ENCODE measurements at places on chromosomes 11 and 22.
A peak's percentile ranks its signal among the peaks of the same experiment; 100 is the strongest.

DNA sequence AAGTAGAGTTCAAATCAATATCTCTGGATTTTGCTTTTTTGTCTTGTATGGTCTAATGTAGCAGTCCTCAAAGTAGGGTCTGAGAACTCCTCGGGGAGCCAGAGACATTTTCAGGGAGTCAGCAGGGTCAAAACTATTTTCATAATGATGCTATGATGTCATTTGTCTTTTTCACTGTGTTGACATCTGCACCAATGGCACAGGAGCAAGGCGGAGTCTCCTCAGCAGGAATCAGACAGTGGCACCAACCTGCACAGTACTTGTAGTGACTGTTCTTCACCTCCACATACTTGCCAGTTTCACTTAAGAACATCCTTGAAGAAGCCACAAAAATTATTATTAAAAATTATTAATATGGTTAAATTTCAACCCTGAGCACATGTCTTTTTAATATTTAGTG lies 14.9 kb upstream of the FXYD6 start:
- no peak for DNase-seq

DNA sequence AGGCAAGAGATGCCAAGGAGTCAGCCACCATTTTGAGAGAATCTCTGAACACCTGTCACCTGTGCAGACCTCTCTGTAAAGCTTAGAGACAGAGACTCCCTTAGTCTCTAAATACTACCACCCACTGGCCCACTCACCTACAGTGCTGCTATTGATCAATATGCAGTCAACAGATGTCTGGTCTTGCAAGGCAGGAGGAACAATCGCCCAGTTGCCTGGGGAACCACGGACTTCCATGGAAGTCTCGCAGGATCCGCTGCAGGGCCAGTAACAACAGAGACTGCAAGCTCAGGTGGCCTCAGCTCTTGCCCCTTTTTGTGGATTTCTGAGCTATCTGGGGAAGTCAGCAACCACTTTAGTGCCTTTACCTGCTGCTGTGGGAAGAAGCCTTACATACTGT lies 195.1 kb downstream of the OPCML start:
- DNase-seq = no peak

GRCh38 chr11:47143322-47143721 lies 33.4 kb downstream of the ARFGAP2 start:
- DNase-seq = no peak

DNA sequence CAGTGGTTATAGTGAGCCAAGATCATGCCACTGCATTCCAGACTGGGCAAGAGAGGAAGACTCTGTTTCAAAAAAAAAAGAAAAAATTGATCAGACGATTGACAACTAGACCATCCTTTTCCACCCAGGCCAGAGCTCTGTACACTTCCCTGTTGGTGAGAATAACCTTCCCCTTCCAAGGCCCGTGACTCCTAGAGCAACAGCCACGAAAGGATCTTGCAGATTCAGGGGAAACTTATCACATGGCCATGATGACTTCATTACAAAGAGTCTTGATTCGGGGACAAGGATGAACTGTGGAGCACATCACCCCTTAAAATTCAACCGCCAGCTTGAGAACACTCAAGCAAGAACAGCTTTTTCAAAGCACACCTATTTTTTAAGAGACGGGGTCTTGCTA lies 10.3 kb downstream of the CD5 start:
- no peak for DNase-seq

DNA sequence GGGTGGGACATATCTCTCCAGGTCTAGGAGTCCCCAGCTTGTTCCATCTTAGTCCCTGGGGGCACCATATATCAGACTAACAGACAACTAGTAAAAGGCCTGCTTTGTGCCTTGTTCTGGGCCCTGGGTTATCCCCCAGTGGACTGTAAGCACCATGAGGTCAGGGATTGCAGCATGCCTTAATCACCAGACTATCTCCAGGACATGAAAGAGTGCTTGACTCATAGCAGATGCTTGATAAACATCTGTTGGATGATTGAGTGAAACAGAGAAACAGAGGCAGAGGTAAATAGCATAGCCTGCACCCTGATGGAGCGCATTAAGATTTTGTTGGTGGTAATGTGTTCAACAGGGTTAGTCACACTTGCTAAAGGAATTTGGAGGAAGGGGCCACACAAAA lies 94.1 kb downstream of the MICAL2 start:
- no peak for DNase-seq

- DNase-seq = no peak
These were observed 1.6 kb downstream of the KIAA0930 start for GRCh38 chr22:45238957-45239680.

DNA sequence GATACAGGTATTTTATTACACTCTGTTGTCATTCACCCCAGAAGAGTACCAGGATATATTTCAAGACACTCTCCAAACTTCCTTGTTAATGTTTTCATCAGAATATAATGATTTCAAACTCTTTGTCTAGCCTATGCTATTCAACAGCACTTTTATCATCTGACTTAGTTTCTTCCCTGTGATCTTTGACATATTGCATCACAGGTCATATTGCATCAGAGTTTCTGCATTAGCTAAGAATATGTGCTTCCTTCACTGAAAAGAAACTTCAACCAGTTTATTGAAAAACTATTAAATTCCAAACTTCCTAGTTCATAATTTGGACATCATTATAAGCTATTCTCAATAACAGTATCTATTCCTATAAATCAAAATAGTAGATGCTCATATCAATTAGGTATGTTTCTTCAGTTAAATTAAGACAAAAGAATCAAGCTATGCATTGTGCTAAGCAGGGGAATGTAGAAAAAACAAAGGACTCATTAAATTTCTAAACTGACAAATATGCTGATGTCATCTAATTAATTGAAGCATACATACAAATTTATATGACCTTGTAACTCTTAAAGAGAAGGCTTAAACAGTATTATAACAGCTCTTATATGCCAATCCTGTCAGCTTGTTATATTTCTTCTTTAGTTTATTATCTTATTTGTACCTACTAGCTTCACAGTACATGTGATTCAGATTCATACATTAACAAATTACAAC lies 361.8 kb upstream of the LUZP2 start:
- DNase-seq = no peak

GRCh38 chr11:43758927-43759326 lies 78.4 kb downstream of the HSD17B12 start:
- no peak for DNase-seq

GRCh38 chr11:116233561-116233960 lies 539.2 kb downstream of the BUD13 start:
- no peak for DNase-seq

- DNase-seq = no peak
These were observed 697.2 kb downstream of the ETS1 start for GRCh38 chr11:127890030-127890615.

DNA sequence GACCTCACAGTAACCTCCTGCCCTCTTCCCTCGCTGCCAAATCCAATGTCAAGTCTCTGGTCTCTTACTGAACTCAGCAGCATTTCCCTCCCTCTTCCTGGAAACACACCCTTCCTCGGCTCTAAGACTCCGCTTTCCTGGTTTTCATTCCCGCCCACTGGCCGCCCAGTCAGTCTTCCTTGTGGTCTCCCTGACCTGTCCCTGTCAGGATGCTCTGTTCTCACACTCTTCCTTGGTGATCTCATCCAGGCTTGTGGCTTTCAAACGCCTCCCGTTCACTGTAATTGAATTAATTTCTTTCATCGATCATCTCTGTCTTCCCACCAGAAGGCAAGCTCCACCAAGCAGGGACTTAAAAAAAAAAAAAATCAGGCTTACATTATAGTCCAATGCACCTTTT lies 33.5 kb downstream of the MYO18B start:
- DNase-seq = peak; percentile 65

- no peak for DNase-seq
These were observed 229.0 kb downstream of the TMEM135 start for GRCh38 chr11:87266751-87267150.

GRCh38 chr11:127106938-127107337 lies 106.4 kb upstream of the KIRREL3 start:
- no peak for DNase-seq

- no peak for DNase-seq
These were observed 14.1 kb downstream of the MIAT start for GRCh38 chr22:26671317-26672059.

DNA sequence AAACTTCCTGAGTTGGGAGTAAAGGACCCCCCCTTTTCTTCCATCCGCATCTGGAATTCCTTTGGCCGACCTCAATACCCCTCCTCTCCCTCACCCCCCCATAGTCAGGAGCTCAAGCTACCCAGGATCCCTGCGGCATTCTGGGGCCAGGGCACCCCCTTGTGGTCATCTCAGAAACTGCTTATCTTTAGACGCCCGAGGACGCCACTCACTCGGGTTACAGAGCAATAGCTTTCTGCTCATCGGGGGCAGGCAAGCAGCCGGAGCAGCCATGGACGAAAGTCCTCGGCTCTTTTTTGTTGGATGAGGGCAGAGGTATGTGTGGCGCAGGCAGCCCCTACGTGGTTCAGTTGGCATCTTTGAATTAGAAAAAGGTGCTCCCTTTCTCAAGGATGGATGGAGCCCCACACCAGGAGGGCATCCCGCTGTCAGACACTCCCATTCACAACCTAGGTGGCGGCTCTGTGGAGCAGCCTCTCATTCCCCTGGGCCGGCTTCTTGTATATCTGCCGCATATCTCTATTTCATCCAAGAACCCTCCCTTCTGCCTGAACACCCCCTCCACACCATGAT lies 2.3 kb downstream of the C1QTNF5 start:
- peak; percentile 89 for DNase-seq

DNA sequence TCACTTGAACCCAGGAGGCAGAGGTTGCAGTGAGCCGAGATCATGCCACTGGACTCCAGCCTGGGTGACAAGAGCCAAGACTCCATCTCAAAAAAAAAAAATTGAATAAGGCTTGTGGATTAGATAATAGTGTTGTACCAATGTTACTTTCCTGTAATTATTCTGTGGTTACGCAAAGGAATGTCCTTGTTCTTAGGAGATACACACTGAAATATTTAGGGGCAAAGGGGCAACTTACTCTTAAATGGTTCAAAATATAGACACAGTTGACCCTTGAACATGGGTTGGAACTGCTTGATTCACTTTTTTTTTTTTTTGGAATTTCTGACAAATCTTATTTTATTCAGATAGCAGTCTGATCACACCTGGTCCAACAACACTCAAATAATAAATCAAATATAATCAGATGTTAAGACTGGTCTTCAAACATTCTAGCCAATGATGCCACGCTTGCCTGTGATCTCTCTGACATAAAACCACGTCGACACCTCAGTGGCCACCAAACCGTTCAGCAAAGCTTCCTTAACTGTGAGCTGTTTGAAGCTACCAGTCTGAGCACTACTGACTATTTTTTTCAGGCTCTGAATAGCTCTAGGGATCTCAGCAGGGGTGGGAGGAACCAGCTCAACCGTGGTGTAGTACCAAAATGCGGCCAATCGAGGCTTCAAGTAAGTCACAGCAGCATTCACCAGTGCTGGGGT lies 710 bp downstream of the ATP5MGL start:
- DNase-seq = no peak

DNA sequence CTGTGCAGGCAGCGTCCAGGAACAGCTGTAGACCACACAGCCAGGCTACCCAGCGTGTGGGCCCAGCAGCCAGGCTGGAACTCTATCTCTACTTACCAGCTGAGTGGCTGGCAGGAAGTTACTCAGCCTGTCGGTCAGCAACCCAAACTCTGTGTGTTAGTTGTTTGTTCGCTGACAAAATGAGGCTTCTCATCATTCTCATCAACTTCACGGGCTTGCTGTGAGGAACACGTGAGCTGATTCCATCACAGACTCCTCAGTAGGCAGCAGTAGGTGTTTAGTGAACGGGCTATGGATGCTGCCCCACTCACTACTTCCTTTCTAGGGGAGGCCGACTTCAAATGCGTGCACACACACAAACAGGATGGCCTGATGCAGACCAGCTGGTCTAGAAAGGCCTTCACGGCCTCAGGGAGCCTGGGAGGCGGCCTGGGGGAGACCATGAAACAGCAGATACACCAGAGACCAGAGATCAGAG lies 830 bp upstream of the SPDYC start:
- no peak for DNase-seq

DNA sequence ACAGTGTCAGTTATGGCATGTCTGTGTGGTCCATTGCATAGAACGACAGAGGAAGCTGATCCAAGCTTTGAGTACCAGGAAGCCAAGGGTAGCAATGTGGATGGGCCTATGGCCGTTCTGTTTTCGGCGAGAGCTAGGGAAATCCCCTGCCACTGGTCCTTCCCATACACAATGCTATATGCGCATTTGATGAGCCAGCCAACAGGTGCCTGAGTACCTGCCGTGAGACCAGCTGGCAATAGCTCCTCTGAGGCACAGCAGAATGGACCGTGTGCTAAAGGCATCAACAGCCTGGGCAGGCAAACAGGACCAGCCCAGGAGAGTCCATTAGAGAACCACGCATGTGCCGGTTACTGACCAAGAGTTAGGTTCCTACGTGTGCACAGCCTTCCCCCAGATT lies 753.0 kb downstream of the NTM start:
- peak; percentile 35 for DNase-seq

GRCh38 chr11:77287615-77288273 lies 13.7 kb downstream of the GDPD4 start:
- no peak for DNase-seq

GRCh38 chr22:29510542-29510941 lies 30.5 kb downstream of the NEFH start:
- no peak for DNase-seq

- no peak for DNase-seq
These were observed 37.6 kb upstream of the RIC3 start for GRCh38 chr11:8206251-8207079.

GRCh38 chr22:21446128-21446826 lies 20.9 kb upstream of the TMEM191C start:
- peak; percentile 8 for DNase-seq

DNA sequence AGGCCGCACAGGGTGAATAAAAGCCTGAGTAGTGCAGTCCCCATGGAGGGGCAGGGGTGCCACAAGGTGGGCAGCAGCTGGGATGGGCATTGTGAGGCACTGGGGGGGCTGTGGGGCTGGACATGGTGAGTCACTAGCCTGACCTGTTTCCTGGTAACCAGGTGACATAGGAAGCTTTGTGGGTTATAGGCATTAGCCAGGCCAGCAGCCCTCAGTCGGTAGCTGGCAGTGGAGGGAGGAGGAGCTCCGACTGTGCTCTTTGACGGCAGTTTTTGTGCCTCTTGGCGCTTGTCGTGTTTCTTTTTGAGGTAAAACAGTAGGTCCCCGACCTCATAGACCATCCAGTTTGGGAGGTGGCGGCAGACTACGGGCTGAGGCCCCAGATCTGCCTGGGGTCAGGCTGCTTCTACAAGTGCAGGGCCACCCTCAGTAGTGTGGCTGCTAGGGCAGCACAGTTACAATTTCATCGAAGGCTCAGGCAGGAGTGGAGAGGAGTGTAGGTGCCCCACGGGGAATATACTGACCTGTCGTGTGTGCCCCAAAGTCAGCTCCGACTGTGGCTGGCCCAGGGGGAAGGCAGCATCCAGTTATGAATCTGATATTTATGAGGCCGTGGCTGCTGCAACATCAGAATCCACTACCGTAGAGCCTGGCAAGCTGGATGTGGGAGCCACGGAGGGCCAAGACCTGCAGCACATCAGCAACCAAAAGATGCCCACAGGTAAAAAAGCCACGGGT lies 107.7 kb downstream of the CRYBB2 start:
- no peak for DNase-seq

GRCh38 chr11:110079726-110080125 lies 13.5 kb upstream of the ZC3H12C start:
- DNase-seq = no peak

Data from WTC11 (cell line).